ENCODE measurements at places on chromosomes 16 and 17.

GRCh38 chr17:12983991-12984884 is 33.6 kb downstream of the ELAC2 start:
- peak; percentile 88 for DNase-seq

- DNase-seq: no peak
Measured at GRCh38 chr16:70430667-70431536, 8.0 kb downstream of the ST3GAL2 start.

DNA sequence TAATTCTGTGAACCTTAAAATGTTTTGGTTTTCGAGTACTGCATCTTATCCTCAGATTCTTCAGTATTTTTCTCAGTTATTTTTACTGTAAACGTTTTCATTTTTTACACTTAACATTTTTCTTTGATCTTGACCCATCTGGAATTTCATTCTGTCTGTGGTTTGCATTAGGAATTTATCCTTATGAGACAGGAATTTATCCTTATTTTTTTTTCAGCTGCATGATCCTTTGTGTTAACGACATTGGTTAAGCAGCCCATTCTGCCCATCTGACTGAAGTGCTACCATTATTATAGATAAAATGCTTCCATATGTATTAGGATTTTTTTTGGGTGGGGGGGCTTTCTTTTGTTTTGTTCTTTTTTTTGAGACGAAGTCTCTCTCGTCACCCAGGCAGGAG is 41.0 kb downstream of the SNX29 start:
- no peak for DNase-seq

DNA sequence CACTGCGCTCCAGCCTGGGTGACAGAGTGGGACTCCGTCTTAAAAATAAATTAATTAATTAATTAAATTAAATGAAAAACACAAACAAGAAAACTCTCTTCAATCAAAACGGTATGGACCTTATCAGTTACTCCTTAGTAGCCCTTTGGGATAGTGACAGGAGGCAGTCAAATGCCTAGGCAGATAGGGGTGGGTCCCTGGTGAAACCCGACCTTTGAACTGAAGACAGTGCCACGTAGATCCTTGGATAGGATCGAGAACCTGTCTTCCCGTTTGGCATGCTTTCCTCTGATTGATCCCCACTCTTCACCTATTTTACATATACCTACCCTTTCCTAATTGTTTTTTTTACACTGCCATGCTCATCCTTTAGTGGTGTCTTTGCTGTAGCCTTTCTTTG is 22.2 kb upstream of the DHRS7B start:
- DNase-seq: no peak

- no peak for DNase-seq
Measured at GRCh38 chr16:52747088-52747595, 200.2 kb upstream of the TOX3 start.

DNA sequence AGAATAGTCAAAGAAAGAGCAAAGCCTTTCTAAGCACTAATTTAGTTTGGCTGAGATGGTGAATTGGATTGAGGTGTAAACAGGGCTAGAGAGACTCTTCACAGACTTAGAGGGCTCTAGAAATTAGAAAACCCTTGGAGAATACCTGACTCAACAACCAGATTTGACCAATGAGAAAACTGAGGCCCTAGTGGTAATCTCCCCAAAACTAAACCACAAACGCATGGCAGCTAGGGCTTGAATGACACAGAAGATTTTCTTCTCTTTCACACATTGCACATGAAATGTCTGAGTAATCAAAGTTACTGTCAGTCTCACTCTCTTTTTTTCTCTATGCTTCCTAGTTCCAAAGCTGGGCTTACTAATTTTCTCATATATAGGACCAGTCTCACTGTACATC is 314.5 kb upstream of the KCNJ16 start:
- DNase-seq: no peak

DNA sequence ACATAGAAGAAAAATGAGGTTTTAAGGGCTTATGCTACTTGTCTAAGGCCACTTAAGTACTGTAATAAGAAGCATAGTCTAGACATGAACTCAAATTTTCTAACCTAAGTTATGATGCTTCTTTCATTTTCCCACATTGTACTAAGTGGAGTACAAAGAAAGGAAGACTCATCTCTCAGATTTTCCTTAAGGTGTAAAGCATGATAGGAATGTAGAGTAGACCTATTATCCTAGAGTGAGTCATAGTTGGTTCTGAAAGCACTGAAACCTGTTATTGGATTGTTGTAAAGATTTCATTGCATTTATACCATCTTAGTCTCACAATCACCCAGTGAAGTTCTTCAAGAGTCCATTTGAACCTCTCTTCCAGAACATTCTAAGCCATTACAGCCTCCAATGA is 343.8 kb downstream of the TOX3 start:
- DNase-seq: no peak

DNA sequence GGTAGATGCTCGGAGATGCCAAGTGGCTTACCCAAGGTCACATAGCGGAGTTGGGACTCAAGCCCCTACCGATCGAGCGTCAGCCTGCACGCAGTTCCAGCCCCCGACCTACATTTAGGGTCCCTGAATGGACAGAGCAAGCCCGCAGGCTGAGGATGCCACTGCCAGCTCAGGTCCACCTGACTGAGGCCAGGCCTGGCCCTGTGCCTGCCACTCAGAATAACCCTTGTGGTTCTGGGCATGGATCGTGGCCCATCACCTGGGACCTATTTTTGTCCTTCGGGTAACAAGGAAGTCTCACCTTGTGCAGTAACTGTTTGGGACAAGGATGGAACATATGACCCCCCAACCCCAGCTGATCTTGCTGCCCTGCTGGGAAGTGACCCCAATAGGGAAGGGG is 17.1 kb downstream of the CDH16 start:
- DNase-seq: peak; percentile 62

- DNase-seq: no peak
Measured at GRCh38 chr17:76519048-76519966, 18.1 kb upstream of the RHBDF2 start.

DNA sequence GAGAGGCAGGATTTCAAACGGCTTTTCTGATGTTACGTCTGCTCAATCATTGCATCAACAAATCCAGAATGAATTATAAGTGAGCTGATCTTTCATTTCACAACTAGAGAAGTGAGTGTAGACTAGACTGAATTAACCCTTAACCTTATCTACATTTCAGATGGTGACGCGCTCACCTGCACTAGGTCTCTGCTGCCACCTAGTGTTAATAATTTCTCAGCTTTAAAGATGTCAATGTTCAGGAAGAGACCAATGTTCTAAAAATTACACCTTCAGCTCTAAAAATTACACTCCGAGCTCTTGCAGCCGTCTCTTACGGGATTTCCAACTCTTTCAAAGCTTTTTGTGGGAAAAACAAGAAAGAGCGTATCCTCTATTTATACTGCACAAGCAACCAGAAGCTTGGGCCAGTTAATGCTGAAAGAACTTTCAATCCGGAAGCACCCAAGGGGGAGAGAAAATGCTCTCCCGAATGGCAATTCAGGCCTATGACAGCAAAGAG is 88.2 kb upstream of the FA2H start:
- no peak for DNase-seq

DNA sequence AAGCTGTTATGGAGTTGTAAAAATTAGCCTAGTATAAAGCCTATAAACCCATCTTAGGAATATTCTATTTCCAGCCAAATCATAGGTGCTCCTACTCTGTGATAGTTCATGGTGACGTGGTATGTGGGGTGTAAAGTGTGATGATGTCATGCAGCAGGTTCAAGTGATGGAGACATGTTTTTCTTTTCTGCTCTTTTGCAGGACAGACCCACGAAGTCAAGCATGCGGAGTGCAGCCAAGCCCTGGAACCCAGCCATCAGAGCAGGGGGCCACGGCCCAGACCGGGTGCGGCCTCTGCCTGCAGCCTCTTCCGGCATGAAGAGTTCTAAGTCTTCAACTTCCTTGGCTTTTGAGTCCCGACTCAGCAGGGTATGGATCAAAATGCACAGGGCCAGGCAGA is 87.3 kb downstream of the SPECC1 start:
- DNase-seq: no peak

GRCh38 chr17:75652341-75652740 is 14.6 kb downstream of the RECQL5 start:
- no peak for DNase-seq

DNA sequence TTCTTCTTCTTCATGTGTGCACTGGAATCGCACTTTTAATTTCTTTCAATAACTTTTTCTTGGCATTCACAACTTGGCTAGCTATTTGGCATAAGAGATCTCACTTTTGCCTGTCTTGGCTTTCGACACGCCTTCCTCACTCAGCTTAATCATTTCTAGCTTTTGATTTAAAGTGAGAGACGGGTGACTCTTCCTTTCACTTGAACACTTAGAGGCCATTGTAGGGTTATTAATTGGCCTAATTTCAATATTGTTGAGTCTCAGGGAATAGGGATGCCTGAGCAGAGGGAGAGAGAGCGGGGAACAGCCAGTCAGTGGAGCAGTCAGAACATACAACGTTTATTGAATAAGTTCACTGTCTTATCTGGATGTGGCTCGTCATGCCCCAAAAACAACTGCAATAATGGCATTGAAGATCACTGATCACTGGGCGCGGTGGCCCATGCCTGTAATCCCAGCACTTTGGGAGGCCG is 200.3 kb downstream of the SEC14L1 start:
- no peak for DNase-seq

DNA sequence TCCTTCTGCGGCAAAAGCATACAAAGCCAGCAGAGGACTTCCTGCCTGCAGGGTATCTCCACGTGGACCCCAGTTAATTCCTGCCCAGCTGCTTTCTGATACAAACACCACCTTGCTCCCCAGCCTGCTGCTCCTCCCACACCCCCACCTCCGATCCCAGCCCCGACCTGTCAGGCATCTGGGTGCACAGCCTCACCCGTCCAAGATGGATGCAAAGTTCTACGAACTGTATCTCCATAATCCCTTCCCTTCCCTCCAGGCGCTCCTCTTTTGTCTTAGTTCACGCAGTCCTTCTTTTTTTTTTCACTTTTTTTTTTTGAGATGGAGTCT is 15.6 kb upstream of the FOXJ1 start:
- DNase-seq: no peak

DNA sequence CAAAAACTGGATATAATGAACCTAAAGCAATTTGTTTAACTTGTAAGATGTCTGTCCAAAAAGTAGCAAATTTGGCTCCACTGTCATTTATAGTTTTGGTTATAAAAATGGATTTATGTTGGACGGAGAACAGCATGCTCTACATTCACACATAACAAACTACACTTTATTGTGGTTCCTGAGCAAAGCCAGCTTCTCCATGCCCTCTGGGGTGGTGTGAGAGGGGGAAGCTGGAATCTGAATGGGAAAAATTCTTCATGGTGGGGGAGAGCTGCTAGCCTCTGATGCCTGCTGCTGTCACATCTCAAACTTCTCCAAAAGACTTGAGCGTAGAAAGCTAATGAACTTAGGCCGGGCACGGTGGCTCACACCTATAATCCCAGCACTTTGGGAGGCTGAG is 9.8 kb upstream of the METTL9 start:
- no peak for DNase-seq

- DNase-seq: no peak
Measured at GRCh38 chr17:13194887-13195286, 177.1 kb upstream of the ELAC2 start.

- DNase-seq: no peak
Measured at GRCh38 chr16:78183437-78184237, 84.2 kb downstream of the WWOX start.

DNA sequence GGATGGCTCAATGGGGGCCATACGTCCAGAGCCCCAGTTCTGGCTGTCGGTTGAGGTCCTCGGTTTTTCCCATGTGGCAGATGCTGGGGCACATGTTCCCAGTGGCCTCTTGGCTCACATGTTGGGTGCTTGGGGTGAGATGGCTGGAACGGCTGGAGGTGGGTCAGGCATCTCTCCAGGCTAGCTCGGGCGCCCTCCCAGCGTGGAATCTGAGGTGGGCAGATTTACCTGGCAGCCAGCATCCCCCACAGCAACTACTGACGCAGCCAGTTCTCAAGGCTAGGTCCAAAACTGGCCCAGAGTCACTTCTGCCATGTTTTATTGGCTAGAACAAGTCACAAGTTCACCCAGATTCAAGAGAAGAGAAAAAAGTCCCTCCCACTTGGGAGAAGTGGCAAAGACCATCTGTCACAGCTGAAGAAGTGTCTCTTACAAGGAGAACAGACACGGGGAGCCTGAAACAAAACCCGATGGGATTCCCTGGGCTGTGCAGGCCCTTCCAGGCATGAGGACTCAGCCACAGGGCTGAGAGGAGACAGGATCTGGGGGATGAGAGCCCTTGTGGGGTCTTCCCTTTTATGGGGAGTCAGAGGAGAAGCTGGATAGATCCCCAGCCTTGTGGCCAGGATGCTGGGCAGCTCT is 15.2 kb downstream of the ACE start:
- DNase-seq: no peak

DNA sequence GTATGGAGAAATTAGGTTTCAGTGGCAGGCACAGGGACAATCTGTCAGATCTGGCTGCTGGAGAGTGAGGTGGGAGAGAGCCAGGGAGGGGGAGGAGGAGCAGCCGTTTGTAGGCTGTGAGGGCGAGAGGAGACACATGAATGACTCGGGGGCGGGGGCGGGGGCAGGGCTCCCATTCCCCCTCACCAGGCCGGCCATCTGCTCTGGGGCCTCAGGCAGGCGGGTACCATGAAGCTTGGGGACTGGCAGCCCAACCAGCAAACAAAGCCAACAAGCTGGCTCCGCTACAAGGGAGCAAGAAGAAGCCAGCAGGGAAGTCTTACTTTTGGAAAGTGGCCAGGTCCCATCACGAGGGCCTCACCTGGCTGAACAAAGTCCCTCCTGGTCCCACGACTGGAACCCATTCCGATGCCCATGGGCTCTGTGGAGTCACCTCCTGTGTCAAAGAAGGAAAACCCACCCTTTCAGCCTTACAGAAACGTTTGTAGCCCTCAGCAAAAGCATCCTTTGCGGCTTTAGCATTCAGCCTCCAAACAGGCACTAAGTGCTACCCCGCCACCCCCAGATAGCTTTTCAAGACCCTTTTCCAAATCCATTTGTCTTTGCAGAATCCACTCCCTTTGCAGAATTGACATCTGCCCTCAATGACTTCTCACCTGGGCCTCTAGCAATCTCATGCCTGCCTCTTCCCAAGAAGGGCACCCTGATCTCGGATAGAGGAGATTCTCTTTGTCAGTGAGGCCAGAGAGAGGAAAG is 9.2 kb upstream of the SSTR2 start:
- peak; percentile 34 for DNase-seq

- DNase-seq: no peak
Measured at GRCh38 chr16:30895627-30896260, 670 bp upstream of the CTF1 start.

DNA sequence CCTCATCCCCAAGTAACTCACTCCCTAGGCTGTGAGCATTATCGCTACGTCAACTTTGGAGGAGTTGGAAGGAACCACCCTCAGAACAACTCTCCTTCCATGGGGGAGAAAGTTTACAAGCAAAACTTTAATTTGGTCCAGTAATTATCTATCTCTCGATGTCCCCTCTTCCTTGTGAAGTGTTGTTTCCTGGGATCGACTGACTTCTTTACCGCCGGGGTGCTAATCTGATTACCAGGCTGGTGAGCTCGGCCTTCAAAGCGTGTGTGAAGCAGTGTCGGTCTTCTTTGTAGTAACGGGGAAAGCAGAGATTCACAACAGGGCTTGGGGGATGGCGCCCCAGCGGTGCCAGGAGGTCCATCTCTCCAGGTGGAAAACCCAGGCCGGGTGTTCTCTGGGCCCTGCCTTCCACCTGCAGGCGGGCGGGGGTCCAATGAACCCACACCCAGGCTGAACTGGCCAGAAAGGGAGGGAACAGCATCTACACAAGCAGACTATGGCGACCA is 14.5 kb upstream of the FOXF1 start:
- DNase-seq: peak; percentile 45

- no peak for DNase-seq
Measured at GRCh38 chr16:5845046-5845445, 747.5 kb upstream of the EEF2KMT start.
